NCI-H345 (cell line): ENCODE measurements at places on chromosomes 2 and 18.

- no peak for DNase-seq
These were observed 363 bp upstream of the RFTN2 start for GRCh38 chr2:197675711-197676188.

DNA sequence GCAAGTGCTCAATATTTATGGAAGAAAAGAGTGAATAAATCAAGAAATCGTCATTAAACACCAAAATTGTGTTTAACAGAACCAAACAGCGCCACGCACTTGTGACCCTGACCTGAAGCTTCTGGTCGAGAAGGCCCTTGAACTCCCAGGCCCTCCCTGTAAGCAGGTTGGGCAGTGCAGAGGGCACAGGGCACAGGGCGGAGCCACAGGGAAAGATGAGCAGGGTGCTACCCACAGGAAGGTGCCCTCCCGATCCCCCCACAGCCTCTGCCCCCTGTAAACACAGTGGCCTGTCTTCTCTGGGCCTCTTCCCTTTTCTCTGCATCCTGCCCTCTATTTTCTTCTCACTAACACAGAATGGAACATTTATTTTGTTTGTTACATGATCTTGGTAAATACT, 16.9 kb upstream of the TUBB6 start:
- DNase-seq: no peak

- no peak for DNase-seq
These were observed 472.5 kb upstream of the ZNF804A start for GRCh38 chr2:184125867-184126266.

GRCh38 chr2:74357627-74358026, 14.4 kb upstream of the SLC4A5 start:
- DNase-seq: no peak

DNA sequence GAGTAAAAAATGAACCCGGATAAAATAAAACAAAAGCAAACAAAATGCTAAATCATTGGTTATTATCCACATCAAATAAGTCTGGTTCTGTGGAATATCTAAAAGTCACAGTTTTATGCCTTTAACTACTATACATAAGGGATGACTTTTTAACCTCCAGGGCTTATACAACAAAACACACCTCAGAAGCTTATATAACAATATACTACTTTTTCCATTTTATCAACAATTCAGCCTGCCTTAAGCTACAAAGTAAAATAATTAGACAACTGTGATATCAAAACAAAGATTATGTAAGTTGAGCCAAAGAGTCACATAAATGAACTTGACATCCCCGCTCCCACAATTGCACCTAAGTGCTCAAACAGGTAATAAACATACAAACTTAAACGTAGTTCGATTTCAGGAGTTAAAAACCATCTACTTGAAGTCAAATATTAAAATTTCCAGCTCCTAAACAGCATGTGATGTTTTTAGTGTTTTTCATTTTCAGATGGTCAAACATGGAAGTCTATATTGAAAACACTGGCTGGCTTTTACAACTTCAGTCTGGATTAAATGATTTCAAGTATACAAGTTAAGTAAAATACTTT, 54.7 kb downstream of the ATIC start:
- DNase-seq: no peak

DNA sequence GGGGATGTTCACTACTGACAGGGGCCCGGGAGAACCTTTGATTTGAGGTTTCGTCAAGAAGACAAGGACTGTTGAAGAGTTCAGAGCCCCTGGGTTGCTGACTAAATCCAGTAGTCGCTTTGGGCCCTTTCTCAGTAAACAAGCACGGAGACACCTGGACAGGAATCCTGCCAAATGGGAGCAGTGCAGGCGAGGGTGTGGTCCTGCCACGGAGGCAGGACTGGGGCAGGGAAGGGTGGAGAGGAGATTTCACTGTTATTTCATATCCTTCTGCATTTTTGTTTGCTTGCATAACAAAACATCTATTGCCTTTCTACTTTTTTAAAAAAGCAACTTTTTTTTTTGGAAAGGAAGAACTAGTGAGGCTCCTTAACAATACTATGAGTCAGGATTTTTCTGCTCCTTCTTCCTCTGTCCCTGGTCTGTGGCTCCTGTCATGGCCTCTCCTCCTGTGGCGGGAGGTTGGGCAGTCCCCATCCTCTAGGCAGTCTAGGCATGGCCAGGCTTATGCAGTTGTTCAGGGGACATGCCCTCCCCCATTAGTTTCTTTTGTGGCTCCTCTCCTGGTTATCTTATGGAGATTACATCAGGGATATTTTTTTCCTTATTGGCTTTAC, 57.7 kb downstream of the ARHGEF4 start:
- no peak for DNase-seq
